ENCODE measurements at places on chromosomes 5 and 9. TPM values are rescaled to one million over a fixed set of nuclear protein-coding genes. Genes with fewer than 3 reads are reported as not detected.

Gene TTC23L
- 2.3 TPM for total RNA-seq

Gene S1PR3
- 7.5 TPM for total RNA-seq

Gene PCDHGC5
- total RNA-seq = 3.0 TPM

Gene TRIP13
- 27.6 TPM for total RNA-seq

Gene FOCAD
- 60.4 TPM for total RNA-seq

Gene SPATA31C1
- 1.4 TPM for total RNA-seq

Gene HSPA4
- 166 TPM for total RNA-seq

Gene TLX3
- 0.52 TPM for total RNA-seq

Gene PDE6A
- total RNA-seq = not detected

Gene ADGRV1
- total RNA-seq = 43.4 TPM

Gene RARS1
- 87.6 TPM for total RNA-seq

Gene ZFP2
- total RNA-seq = 3.4 TPM

Data from neural crest cell (in vitro differentiated cells).